ENCODE measurements at places on chromosomes 12 and 14.

GRCh38 chr12:24177889-24178288 lies 228.4 kb upstream of the SOX5 start:
- DNase-seq = no peak

DNA sequence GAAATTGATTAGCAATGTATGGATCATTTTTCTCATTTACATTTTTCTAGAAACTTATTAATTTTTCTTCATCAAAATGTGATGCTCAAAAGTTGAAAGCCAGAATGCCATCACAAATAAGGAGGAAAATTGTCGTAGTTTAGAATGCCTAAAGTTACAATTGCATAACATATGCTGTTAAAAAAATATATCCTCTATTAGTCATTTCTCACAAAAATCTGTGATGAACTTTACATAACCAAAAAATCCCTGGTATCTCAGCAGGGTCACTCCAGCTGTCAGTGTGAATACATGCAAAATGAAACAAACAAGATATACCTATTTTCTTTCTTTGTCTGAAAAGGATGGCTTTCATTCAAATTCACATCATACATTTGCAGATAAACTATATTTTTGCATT lies 358.9 kb downstream of the PAWR start:
- no peak for DNase-seq

GRCh38 chr14:75542588-75543091 lies 20.4 kb downstream of the BATF start:
- DNase-seq = peak; percentile 96

DNA sequence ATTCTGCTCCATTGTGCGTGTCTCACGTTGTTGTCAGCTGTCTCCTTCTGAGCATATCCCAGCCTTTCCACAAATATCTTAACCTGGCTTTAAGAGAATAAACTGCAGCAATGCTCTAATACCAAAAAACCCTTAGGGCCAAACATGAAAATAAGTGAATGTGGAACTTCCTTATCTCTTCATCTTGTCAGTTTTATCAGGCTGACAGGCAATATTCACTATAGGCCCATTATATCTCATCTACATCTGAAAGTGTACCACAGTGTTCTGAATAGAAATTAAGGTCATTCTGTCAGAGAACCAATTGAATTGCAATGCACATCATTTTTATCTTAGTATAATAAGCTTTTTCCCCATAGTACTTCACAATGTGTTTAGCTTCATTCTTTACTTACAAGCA lies 933.1 kb upstream of the FBXO33 start:
- DNase-seq = no peak

GRCh38 chr12:11758087-11758486 lies 108.6 kb downstream of the ETV6 start:
- no peak for DNase-seq

GRCh38 chr14:68888025-68888850 lies 90.9 kb downstream of the ACTN1 start:
- DNase-seq = no peak

- DNase-seq = peak; percentile 82
Measured at GRCh38 chr14:61491876-61492434, 170.6 kb downstream of the PRKCH start.

DNA sequence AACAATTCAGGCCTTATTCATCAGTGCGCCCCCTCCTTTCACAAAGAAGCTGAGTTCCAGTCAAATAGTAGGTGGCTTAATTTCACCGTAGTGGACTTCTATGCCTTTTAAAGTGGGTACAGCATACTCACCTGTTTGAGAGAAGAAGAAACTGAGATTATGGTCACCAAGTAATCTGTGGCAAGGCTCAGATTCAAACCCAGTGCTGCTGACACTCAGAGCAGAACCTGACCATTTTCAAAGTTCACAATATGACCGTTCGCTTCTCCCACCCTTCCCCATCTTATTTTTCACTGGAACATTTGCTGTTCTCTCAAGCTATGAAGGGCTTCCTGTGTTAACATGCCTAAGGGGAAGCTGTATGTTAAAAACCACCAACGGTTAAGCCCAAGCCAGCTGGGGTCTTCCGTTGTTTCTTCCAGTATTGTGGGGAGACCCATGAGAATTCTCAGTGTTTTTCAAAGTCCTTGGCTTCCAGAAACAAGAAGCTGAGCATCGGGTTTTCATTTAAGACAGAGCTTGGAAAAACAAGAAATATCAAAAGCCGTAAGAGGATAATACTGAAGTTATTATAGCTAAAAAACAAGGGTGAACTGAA lies 6.1 kb upstream of the PSMA6 start:
- DNase-seq = peak; percentile 29

GRCh38 chr12:4435537-4435936 lies 10.1 kb downstream of the FGF6 start:
- DNase-seq = no peak

DNA sequence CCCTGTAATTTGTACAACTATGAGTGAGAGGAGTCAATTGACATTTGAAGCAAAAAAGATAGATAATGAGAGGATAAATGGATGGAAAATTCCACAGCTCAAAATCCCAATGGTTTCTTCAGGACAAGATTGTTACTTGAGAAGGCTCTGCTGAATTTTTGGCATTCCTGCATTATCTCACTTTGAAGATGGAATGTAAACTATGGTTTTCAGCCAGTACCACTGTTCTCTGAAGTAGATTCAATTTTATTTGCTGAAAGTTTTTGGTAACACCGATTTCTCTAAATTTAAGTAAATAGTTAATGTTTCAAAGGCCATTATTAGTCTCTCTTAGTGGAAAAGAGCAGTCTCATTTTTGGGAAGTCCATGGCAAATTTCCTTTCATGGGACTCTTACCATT lies 121.9 kb upstream of the SLC38A2 start:
- no peak for DNase-seq

- DNase-seq = no peak
Measured at GRCh38 chr12:127822809-127823411, 444.1 kb upstream of the TMEM132C start.

- peak; percentile 92 for DNase-seq
Measured at GRCh38 chr14:92503756-92504491, 9.7 kb upstream of the RIN3 start.

DNA sequence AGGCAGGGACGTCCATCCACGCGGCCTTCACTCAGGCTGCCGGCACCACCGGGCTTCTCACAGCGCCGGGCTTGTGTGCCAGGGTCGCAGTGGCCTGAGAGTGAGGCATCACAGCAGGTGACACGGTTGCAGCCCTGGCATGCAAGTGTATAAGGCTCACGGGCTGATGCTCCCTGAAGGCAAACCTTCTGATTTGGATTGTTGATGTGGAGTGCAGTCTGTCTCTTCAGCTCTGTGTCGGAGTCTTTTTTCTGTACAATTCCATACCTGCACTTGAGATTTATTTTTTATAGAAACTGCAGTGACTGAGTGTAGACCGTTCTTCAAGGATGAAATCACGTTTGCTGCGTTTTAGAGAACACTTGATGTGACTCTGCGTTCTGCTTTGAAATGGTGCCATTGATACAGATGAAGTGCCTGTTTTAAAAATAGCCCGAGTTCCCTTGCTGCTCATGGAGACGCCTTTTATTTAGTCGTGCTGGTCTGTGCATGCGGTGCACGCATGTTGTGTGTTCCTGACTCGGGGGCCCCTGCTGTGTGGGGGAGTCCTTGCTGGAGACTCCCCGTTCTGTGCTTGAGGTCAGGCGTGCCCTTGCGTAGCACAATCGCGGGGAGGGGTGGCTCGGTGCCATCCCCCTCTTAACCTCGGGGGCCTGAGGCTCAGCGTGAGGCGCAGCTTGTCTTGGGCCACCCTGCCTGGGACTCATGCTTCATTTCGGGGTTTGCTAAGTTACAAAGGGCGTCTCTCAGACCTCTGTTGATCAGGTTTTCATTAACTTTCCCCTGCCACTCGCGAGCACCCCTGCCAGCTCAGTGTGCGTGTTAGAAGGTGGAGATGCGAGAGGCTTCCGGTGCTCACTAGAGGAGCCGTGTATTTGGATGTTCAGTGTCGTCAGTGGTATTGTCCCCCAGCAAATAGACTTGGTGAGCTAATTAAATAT lies 21.6 kb upstream of the AMN start:
- no peak for DNase-seq

- peak; percentile 55 for DNase-seq
Measured at GRCh38 chr12:47941871-47942613, 21.4 kb upstream of the TMEM106C start.

DNA sequence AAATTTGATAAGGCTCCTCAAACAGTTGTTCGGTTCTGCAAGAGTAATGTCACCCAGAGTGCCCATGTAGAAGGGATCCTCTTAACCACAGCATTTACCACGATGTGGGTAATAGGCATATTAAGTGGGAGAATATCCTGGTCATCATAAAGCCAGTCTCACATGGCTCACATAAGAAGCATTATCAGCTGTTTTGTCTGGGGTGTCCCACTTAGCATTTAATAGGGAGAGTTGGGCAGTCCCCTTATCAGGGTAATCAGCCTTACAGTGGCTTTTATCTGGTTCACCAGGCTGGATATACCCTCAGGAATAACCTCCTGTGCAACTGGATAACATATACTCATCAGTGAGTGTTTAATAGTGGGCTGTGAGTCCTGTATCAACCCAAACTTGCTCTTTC lies 12.9 kb upstream of the TMEM263 start:
- no peak for DNase-seq

GRCh38 chr12:118310320-118310719 lies 62.4 kb downstream of the TAOK3 start:
- no peak for DNase-seq

GRCh38 chr12:9034095-9034494 lies 44.7 kb downstream of the KLRG1 start:
- DNase-seq = no peak

GRCh38 chr12:59374783-59375182 lies 221.0 kb upstream of the SLC16A7 start:
- DNase-seq = no peak

- no peak for DNase-seq
Measured at GRCh38 chr14:104752423-104752734, 568 bp upstream of the SIVA1 start.

GRCh38 chr12:108856170-108856427 lies 1.3 kb downstream of the SSH1 start:
- no peak for DNase-seq

GRCh38 chr14:51682411-51682810 lies 30.7 kb downstream of the FRMD6 start:
- no peak for DNase-seq

DNA sequence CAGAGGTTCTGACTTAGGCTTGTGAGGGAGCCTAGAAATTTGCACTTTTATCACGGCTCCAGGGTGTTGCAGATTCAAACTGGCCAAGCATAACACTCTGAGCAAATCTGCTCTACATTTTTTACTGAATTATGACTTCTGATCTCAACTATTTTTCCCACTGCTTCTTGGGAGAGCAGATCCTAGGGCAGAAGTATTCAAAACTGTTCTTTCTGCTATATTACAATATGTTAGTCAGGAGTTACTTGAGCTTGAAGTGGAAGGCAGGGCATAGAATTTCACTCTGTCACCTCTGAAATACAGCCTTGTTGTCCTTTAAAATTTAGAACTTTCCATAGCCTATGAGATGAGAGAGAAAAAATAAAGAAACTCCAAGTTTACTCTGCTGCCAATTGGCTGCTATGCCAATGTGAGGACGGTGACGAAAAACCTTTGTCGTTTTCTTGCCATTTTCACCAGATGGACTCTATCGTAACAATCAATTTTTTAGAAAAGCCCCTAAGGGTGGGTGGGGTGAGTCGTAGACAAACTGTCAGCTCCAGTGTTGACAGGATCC lies 16.4 kb upstream of the KERA start:
- DNase-seq = no peak

All from suppressor macrophage treated with lipopolysaccharide for 1 hour (primary cell).